Esophagus mucosa (tissue), 1 donor: ENCODE measurements at places on chromosomes 6 and 20. TPM values are rescaled to one million over a fixed set of nuclear protein-coding genes. Genes with fewer than 3 reads are reported as not detected.

The DYNLRB1 gene
- total RNA-seq = 80.7 TPM

The POM121L2 gene
- total RNA-seq = not detected

The LAMA2 gene
- total RNA-seq = 3.1 TPM

The BPIFA1 gene
- total RNA-seq = not detected

The AIF1 gene
- 3.3 TPM for total RNA-seq
